PC-9 (cell line): ENCODE measurements at places on chromosomes 7 and 10.
A peak's percentile ranks its signal among the peaks of the same experiment; 100 is the strongest.

DNA sequence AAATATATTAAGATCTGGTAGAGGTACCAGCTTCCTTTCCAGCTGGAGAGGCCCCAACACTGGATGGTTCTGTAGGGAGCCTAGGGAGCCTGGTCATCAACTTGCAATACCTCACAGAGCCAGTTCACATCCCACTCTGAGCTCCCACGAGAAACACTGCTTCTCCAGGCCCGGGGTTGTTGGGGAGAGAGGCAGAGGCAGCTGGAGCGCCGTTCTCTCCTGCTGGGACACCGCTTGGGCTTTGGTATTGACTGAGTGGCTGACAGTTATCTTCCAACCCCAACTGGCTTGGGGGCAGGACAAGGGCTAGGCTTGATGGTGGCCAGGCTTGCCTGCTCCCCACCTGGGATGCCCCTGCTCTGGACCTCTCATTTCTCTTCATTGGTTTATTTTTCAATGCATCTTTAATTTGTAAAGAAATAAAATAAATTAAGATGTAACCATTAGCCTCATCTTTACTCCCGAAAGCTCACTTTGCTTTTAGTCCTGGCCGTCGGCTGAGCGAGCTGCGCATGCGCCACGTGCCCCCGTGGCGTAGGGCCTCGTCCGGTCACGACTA is 10.0 kb upstream of the CHCHD1 start:
- DNase-seq = no peak

- no peak for DNase-seq
These were observed 209.1 kb upstream of the ZNF722 start for GRCh38 chr7:63789378-63790176.

DNA sequence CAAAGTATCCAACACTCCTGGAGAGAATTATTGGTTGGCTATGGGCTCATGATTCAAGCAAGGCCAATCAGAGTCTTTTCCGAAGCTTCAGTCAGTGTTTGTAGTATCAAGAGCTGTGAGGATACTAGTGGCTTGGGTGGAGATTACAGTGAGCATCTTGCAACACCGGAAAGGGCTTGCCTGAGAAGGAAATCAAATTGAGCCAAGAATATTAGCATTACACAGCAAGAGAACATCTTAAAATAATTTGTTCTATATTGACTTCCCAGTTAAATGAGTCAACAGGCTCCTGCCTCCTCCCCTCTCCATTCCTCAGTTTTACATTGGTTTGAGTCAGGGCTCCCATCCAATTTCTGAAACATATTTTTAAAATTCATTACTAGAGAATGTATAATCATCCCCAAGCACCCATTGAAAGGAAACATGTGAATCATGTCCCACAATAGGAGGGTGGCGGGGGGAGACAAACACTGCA is 127.4 kb downstream of the ELAPOR2 start:
- DNase-seq = no peak

DNA sequence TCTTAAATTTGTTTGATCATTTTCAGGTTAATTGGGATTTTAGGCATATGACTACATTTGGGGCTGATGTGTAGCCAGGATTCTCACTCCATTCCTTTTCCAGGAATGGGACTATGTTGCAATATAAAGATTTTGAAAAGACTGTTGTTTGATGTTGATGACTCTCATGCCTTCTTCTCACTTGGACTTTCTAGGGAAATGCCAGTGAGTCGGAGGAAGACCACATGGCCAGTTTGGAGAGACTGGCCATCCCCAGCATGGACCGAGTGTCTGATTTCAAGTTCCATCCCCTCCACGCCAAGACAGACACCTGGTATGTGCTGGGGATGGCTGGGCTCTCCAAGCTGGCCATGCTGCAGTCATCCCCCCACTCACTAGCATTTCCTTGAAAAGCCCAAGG is 5.5 kb downstream of the IGFBP3 start:
- no peak for DNase-seq

DNA sequence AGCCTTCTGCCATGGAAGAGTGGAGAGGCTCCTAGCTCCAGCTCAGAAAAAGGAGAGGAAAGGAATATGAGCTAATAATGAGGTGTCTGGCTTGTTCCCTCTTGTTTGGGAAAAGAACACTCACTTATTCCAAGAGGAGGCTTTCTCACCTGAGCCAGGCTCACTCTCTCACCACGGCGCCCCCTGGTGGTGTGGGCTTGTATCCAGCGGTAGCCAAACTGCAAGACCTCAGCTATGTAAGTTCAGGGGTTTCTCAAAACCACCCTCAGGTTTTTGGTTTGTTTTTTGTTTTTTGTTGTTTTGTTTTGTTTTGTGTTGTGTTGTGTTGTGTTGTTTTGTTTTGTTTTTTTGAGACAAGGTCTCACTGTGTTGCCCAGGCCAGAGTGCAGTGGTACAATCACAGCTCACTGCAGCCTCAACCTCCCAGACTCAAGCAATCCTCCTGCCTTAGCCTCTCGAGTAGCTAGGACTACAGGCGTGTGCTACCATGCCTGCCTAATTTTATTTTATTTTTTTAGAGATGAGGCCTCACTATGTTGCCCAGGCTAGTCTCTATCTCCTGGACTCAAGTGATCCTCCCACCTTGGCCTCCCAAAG is 124.0 kb downstream of the TMEM130 start:
- DNase-seq = peak; percentile 74

- DNase-seq = no peak
These were observed 662.7 kb upstream of the POT1 start for GRCh38 chr7:125592331-125592730.

DNA sequence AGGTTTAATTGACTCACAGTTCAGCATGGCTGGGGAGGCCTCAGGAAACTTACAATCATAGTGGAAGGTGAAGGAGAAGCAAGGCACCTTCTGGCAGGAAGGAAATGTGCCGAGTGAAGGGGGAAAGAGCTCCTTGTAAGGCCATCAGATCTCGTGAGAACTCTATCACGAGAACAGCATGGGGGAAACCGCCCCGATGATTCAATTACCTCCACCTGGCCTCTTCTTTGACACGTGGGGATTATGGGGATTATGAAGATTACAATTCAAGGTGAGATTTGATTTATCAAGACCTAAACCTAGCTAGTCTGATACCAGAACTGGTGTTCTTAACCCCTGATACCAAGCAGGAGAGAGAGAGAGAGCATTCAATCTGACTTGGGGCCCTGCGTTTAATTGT is 258.7 kb downstream of the PTEN start:
- no peak for DNase-seq

DNA sequence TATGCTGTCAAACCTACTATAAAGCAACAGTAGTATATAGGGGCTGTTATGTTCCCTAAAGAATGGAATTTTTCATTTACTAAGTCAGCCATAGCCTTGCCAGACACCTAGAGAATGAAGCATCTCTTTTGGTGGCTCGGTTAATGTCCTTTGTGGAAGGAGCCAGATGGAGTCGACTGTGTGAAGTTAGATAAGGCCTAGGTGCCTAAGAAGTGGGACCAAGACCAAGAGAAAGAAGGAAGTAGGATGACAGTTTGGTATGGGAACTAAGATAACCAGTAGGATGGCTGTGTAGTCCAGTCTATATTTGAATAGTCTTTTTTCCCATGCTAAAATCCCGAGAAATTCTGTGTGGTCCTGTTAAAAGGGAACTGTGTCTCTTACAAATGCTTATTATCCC is 62.2 kb downstream of the REEP3 start:
- no peak for DNase-seq

- DNase-seq = no peak
These were observed 5.9 kb downstream of the MAFK start for GRCh38 chr7:1536455-1536742.

DNA sequence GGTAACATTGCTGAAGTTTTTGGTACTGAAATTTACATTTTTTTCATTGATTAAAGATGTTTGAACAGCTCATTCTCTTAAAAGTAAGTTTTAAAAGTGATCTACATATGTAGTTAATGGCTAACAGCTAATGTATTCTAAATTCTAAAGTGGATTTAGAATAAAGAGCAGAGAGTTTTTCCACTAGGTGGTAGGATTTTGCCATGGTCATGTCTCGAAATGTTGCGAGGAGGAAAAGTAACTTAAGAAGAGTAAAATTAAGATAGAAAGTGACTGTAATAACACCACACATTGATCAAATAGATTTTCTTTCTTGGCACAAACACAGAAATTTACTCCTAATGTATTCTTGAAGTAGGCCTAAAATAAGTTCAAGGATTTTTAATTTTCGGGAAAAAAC is 19.8 kb downstream of the LSMEM1 start:
- DNase-seq = no peak

DNA sequence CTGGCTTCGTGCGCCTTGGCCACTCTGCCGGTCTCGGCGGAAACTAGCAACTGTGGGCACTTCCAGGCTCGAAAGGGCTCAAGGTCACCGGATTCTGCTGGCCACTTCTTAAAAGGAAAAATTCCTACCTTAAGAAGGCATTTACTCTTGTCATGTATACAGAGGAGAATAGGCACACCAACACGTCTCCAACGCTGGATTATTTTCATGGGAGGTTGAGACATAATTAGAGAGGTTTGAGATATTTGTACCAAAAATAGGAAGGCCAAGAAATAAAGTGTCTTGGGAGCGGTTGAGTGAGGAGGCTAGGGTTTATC is 4.5 kb upstream of the CYP26A1 start:
- no peak for DNase-seq

- no peak for DNase-seq
These were observed 33.6 kb upstream of the FAM20C start for GRCh38 chr7:158771-159170.

- no peak for DNase-seq
These were observed 14.6 kb upstream of the AQP1 start for GRCh38 chr7:30896783-30897637.

GRCh38 chr7:95883217-95883616 is 110.9 kb downstream of the DYNC1I1 start:
- DNase-seq = no peak

- DNase-seq = no peak
These were observed 573.9 kb downstream of the TCERG1L start for GRCh38 chr10:130737621-130738020.

GRCh38 chr10:71390461-71390835 is 6.3 kb upstream of the CDH23 start:
- DNase-seq = no peak

DNA sequence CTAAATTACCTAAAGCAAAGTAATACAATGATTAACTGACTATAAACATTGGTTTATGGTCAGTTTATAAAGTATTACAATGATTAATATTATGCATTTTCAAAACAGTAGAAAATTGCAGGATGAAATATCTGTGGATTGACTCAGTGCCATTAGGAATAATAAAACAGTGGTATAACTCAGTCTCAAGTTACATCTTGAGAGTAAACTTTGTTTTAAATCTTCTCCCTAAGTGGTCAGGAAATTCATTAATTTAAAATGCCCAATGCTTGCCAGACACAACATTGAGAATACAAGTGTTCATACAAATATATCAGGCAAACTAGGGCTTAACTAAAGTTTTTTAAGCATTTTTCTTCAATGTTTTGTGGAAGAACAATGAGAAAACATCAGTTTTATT is 257.8 kb downstream of the ETV1 start:
- DNase-seq = no peak

GRCh38 chr7:28595801-28596200 is 183.5 kb downstream of the CREB5 start:
- DNase-seq = no peak

DNA sequence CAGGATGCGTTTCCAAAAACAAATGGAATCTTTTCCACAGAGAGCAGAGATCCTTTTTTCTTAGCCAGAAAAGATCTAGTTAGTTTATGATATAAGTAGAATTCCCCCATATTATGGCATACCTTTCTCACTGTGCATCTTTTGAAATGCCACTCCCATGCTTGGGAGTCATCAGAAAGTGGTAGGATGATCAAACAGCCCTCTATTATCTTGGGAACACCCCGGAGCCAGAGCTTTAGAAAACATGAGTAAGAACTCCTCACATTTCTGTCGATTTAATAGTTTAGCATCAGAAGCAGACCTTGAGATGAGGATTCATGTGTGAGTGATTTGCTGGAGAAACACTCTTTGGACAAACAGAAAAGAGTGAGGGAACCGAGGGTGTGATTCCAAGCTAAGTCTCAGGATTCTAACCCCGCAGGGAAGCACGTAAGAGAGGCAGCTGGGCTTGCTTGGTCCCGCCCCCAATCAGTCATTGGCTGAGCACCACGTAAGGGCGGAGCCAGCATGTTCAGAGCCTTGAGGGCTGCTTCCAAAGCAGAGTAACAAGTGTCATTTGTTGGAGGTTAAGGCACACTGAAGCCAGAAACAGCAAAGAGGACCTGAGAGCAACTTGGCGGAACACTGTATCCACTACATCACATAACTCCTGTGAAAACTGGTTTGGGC is 43.7 kb upstream of the NXPH1 start:
- no peak for DNase-seq

- no peak for DNase-seq
These were observed 122.5 kb downstream of the OAT start for GRCh38 chr10:124296121-124296812.

DNA sequence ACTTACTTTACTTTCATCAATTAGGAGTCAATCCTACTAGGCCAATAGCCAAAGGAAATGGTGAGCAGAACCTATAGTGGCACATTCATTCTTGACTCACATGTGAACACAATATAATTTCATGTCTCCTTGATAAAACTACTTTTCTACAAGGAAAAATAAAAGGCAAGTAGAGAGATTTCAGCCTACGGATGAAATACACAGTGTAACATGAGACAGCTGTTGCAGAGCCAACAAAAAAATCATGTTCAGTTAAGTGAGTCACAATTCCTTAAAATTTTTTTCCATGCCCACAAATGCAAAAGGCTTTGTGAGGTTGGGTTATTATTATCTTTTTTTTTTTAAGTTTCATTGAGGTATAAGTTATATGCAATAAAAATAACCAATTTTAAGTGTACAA is 54.8 kb downstream of the GPR141 start:
- no peak for DNase-seq

DNA sequence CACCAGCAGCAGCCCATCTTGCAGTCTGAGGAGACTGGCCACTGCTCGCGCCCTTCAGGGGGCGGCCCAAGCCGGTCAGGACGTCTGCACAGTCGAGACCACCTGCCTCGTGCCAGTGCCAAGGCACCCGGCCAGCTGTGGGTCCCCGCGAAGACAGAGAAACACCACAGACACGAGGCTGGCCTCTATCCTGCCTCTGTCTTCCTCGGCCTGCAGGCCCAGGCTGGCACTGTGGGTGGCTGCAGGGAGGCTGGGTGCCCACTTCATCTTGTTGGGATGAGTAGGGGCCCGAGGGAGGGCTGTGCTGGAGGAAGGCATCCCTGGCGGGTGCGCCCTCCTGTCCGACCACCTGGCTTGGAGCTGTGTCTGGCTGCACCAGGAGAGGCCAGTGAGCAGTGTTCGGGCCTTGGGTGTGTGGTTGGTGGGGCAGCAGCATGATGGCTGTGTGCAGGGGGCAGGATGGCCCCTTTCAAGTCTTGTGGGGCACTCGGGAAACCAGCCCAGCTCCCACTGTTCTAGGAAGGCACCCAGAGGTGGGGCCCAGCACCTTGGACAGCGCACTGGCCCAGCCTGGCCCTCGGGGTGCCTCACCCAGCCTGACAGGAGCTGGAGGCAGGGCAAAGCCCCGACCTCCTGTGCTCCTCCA is 7.3 kb downstream of the DPYSL4 start:
- DNase-seq = peak; percentile 15

- DNase-seq = no peak
These were observed 111.9 kb downstream of the ZMIZ1 start for GRCh38 chr10:79180414-79181221.
